ENCODE measurements at places on chromosomes 3 and 15. TPM values are rescaled to one million over a fixed set of nuclear protein-coding genes. Genes with fewer than 3 reads are reported as not detected.

The ITIH1 gene
- not detected for polyA plus RNA-seq

The CPLX3 gene
- polyA plus RNA-seq, result not detected

The PLCH1 gene
- not detected for polyA plus RNA-seq

DNA sequence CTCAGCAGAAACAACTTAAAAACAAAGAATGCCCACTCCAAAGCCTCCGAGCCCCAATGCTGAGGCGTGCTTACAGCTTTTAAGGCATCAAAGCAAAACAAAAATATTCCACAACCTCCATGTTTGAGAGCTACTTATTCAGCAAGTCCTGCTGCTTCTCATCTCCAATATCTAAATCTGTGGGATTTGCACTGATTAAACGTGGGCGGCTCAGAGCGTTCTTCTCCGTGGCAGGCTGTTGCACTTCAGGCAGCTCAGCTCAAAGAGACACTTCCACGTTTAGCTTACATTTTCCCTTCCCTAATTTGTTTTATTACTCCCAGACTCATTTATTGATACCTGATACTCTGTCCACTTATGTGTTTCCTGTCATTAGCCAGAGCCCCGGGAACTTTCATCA is 282.6 kb upstream of the MCTP2 start:
- no peak for DNase-seq

DNA sequence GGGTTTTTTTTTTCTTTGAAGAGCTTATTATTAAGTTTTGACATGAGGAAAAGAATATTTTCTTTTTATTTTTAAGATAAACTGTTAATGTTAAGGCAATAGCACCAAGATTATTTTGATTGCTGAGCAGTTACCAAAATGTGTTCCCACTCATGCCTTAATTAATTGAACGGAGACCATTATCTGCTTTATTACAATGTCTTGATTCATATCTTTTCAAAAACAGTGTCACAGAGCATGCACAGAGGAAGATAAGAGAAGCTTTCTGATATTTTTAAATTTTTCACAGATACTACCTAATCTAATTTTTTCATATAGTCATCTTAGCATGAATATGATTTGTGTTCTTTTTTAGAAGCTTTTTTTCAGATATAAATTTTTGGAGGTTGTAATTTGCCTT is 106.7 kb upstream of the FEZF2 start:
- no peak for DNase-seq

- no peak for DNase-seq
Measured at GRCh38 chr15:79620112-79620857, 188.1 kb downstream of the MINAR1 start.

- DNase-seq, result no peak
Measured at GRCh38 chr15:48533982-48534381, 111.5 kb downstream of the FBN1 start.

- DNase-seq, result no peak
Measured at GRCh38 chr3:43629257-43629656, 7.4 kb upstream of the ANO10 start.
